NCI-H187 treated with DMSO at 0.1 percent for 48 hours (cell line): ENCODE measurements at places on chromosomes 6 and 20.

DNA sequence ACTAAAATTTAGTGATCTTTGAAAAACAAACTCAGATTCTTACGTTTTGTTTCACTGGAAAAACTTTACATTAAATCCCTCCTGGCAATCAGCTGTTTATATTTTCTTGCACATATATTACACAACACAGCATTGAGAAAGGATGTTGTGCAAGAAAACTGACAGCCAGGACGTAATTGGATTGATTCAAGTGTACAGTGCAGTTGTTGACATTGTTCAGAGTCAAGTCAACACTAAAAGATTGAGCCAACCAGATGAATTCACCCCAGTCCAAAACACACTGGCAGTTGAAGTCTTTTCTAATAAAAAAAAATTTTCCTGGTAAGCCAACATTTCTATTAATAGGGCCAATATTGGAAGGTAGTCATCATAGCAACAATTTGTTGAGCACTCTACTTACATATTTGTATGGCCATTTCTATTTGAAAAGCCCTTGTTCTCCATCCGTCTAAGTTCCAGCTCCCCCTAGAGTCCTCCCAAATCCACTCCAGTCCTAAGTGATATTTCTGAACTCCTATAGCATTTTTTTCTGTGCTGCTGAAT lies 20.9 kb upstream of the VNN1 start:
- DNase-seq: no peak

GRCh38 chr6:142356201-142356883 lies 54.5 kb downstream of the ADGRG6 start:
- DNase-seq: no peak

DNA sequence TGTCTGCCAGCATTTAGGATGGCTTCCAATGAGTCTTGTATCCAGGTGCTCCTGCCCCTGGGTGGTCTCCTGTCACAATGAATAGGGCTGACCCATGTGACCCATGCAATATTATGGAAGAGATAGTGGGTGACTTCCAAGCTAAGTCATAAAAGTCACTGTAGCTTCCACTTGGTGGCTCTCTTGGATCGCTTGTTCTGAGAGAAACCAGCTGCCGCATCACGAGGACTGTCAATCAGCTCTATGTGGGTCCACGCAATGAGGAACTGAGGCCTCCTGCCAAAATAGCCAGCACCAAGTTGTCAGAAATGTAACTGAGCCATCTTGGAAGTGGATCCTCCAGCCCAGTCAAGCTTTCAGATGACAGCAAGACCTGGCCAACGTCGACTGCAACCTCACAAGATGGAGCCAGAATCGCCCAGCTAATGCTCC lies 14.9 kb upstream of the MATN4 start:
- no peak for DNase-seq

- no peak for DNase-seq
These were observed 684.8 kb downstream of the DHX35 start for GRCh38 chr20:39646874-39647413.

DNA sequence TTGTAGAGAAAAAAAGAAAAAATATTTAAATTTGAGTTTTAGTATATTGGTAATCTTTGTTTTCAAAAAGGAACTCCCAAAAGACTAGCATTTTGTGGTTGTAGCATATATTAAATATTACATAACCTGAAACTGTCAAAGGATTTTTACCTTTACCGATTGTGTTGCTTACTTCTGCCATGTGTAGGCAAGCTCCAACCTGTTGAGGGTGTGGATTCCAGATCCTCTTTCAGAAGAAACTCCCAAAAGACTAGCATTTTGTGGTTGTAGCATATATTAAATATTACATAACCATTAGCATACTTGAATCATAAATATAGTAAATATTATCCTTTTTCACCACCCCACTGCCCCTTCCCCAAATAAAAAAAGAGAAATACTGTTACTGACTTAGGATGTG lies 3.2 kb downstream of the DSE start:
- DNase-seq: no peak

GRCh38 chr6:34834789-34835518 lies 43.1 kb downstream of the BLTP3A start:
- no peak for DNase-seq

DNA sequence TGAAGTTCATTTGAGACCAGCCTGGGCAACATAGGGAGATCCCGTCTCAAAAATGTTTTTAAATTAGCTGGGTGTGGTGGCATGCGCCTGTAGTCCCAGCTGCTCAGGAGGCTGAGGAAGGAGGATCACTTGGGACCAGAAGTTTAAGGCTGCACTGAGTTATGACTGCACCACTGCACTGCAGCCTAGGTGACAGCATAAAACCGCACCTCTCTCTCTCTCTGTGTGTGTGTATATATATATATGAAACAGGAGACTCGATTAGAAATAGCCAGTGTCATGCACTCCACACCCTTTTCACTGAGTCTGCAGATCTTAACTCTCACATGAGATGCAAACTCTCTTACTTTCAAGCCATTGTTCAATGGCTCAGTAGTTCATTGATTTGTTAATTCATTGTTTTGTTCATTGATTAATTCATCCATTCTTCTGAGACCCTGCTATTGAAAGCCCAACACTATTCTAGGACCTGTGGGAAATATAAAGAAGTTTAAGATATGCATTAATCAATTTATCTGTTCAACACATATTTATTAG lies 52.4 kb upstream of the MRPS10 start:
- no peak for DNase-seq

DNA sequence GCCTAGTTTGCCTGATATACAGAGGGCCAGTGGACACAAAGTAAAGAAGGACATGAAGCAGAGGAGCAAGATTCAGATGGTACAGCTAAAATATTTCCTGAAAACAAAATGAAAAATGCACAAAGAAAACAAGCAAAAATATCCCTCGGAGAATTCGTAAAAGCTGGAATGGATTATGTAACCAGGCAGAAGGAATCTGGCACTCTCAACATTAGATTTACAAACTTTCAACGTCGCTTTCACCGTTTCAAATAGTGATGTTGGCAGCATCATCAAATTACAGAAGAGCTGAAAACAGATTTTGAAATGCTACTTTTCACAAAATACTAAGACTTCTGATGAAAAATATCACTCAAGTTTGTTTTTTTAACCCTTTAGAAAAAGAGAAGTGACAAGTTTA lies 11.7 kb downstream of the SMLR1 start:
- no peak for DNase-seq

DNA sequence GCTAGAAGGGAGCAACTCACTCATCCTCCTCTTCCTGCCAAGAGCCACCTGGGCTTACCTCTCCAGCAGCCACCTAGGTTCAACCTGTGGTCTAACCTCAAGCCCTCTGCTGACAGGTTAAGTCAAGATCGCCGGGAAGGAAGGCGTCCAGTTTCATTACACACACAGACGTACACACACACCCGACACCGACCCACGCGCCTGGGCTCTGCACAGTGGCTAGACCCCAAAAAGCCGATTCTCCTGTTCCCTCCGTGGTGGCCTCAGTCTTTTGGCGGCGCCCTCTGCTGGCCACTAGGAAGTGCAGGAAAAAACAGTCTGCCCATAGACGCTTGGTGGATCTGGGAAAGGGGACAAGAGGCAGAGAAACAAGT lies 52.8 kb downstream of the MRPL14 start:
- no peak for DNase-seq

DNA sequence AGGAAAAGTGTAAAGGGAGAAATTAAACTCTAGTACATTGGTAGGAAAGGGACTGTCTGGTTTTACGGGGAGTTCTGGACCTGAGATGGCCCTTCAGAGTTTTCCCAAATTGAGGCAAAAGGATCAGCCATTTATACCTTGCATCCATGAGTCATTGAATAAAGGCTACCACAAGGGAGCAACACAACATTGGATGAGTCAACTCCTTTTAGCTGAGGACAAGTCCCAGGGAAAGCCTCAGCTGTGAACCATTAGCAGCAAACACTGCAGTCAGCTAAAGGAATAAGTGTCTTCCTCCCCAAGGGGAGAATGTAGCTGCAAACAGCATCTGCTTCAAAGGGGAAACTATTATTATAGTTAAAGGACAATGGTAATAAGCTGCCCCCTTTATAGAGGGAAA lies 468.7 kb upstream of the ID4 start:
- no peak for DNase-seq

- DNase-seq: no peak
These were observed 113.3 kb upstream of the FRMD1 start for GRCh38 chr6:168192195-168192900.

- no peak for DNase-seq
These were observed 4.2 kb downstream of the MYCT1 start for GRCh38 chr6:152701863-152702401.

- no peak for DNase-seq
These were observed 51.2 kb downstream of the LGSN start for GRCh38 chr6:63268574-63268973.

DNA sequence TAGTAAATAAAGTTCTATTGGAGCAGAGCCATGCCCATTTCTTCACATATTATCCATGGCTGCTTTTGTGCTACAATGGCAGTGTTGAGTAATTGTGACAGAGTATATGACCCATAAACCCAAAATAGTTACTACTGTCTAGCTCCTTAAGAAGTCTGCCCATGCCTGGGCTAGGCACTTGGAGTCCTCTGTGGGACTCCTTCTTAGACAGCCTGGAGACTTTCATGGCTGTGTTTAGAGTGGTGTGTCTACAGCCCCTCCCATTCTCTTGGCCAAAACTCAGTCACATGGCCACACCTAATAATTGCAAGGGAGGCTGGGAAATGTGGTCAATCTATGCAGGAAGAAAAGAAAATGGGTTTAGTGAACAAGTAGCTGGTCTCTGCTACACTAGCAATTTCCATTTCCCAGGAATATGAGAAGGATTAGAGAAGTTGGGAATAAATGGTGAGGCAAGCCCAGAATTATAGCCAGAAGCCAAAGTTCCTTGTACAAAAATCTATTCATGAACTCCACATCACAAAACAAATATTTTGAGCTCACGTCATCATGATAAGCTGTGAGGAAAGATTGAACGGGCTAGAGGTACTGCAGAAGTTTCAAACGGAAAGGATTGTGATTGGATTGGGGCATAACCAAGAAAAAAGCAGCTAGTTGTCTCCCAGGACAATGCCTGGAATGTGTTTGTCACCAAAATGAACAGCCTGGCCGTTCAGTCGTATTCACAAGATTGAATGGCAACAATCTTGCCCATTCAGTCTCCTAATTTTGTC lies 251.8 kb upstream of the PLN start:
- DNase-seq: no peak

- DNase-seq: no peak
These were observed 1.1 kb downstream of the SOX4 start for GRCh38 chr6:21594416-21595281.

DNA sequence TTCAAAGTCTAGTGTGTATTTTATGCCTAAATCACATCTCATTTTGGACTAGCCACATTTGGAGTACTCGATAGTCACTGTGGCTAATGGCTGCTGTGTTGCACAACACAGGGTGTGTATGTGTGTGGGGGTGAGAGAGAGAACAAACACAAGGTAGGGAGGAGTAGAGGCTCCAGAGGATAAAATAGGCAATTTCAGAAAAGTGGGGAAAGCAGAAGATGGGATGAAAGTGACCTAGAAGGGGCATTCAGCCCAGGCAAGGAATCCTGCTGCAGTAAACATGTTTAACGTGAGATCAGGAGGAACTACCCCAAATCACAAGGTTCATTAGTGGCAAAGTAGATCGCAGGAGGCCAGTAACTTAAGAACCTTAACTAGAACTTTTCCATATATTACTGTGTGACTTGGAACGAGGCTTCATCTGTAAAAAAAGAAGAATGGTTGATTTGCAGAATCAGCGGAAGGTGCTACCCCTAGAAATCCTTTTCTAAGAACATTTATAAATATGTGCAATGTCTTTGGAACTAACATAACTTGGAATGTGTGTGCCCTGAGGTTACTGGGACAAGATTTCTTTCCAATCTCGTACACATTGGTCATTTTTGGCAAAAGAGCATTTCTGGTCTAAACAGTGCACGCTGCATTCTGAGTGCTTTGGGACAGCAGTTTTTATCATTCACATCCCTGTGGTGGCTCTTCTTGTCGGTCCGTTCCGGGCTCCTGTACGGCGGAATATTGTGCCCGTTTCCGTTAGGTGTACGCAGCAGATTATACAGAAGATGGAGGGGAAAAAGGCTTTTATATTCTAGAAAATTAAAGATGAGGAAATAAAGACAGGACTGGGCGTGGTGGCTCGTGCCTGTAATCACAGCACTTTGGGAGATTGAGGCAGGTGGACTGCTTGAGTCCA lies 2.6 kb downstream of the DUSP22 start:
- DNase-seq: no peak

GRCh38 chr6:21240709-21241108 lies 352.8 kb upstream of the SOX4 start:
- no peak for DNase-seq

DNA sequence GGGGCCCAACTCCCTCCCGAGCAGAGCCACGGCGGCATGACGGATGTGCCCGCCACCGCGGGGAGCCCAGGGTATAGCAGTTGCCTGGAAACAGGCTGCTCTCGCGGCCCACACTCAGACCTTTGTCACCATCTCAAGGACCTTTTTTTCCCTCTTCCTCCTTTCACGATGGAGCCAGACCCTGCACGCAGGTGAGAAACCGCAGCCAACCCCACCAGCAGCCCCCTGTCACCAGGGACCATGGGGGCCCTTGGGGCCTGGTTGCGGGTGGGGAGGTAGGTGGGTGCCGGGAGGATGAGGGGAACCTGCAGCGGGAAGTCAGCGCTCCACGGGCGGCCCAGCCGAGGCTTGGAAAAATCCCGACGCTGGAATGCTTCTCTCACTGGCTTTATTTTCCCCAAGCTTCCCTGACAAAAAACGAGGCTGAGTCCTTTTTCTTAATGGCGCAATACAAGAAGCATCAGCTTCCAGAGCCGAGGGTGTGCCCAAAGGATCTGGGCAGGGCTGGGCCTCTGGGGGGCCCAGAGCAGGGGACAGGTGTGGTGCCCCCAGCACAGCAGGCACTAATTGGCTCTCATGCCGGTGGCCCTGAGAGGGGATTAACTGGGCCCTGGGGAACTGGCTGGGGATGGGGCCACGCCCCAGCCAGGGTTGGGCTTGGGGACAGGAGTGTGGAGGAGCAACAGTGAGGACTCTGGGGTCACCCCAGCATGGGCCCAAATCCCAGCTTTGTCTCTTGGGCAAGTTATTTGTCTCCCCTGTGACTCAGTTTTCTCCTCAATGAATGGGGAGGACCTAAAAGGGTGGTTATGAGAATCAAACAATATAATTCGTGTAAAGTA lies 23.9 kb downstream of the NOL4L start:
- no peak for DNase-seq

GRCh38 chr20:34316196-34316814 lies 13.2 kb upstream of the AHCY start:
- DNase-seq: no peak

DNA sequence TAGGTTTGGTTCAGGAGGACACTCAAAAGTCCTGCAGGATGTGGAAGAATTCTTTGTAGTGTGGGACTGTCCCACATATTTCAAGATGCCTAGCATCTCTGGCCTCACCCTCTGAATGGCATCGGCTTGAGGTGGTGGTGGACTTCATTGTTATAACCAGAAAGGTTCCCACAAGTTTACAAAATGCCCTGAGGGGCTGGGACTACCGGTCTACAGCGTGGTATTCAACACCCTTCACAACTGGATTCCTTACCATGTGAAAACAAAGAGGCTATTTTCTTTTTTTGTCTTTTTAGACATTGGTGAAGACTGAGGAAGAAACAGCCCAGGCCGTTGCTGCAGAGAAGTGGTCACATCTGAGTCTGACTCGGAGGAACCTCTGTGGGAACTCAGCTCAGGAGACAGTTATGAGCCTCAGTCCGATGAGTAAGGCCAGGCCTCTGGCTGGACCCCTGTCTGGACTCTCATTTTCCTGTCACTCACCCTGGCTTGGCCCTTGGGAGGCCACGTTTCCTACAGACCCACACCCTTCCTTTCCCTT lies 15.2 kb downstream of the PGBD1 start:
- no peak for DNase-seq
